Activated CD4-positive, alpha-beta T cell treated with anti-CD3 and anti-CD28 coated beads for 48 hours (primary cell): ENCODE measurements at places on chromosomes 6 and 20.

DNA sequence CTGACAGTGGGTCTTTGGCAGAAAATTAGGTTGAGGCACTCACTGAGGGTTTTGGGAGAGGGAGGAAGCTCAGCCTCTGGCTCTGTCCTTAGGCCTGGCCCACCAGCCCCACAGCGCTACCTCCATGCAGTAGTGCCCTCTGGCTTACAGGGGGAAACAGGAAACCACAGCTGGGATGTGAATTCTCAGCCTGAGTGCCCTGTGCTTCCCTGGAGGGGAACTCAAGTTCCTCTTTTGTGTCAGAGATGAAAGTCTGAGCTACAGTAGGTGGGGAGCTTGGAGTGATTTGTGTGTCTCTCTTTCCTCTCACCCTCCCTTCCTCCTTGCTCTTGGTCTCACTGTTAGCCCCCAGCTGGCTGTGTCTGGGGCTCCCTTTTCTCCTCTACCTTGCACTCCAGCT, 48.2 kb upstream of the BLCAP start:
- DNase-seq: no peak

- DNase-seq: peak; percentile 36
Observed at GRCh38 chr20:56359212-56360132, 698 bp downstream of the FAM210B start.

GRCh38 chr6:26243132-26243531, 121.9 kb upstream of the BTN3A2 start:
- DNase-seq: no peak

DNA sequence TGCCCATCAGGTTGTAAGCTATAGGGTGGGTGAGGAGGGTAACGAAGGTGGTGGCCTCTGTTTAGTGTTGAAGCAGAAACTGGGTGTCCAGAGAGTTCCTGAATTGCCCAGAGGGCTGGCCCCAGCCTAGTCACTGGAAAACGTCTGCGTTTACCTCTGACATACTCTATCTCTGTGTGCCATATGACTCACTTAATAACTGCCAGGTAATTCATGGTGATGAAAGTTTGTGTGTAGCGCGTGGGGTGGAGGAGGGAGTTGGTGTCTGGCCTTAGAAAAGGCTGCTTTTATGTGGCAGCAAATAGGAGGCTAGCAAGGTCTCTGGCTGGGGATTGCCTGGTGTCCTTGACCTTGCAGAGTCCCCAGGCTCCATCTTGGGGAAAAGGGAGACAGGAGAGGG, 47.3 kb downstream of the SLC35D3 start:
- no peak for DNase-seq

DNA sequence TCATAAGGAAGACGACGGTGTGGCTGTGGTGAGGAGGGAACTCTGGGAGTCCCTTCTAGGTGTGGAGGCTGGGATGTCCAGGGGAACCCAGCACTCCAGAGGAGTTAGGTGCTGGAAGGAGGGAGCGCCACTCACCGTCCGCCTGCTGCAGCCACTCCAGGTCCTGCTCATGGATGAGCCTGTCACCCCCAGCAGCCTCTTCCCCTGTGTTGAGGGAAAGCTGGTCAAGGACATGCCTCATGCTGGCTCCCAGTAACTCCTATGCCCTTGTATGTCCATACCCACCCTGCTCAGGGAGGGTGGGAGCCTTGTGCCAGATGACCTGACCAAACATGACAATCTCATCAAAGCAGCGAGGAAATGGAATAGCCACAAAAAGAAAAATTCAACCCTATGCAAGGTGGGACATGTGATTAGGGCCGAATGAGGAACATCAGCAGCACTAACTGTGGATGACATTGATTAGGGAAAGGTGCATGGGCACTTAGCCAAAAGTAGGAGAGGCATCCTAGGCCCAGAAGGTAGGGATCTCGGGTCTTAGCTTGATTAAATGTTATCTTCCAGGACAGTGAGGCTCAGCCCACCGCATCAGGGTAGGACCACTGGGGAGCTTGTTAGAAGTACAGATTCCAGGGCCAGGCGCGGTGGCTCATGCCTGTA, 3.0 kb downstream of the DNPH1 start:
- no peak for DNase-seq

DNA sequence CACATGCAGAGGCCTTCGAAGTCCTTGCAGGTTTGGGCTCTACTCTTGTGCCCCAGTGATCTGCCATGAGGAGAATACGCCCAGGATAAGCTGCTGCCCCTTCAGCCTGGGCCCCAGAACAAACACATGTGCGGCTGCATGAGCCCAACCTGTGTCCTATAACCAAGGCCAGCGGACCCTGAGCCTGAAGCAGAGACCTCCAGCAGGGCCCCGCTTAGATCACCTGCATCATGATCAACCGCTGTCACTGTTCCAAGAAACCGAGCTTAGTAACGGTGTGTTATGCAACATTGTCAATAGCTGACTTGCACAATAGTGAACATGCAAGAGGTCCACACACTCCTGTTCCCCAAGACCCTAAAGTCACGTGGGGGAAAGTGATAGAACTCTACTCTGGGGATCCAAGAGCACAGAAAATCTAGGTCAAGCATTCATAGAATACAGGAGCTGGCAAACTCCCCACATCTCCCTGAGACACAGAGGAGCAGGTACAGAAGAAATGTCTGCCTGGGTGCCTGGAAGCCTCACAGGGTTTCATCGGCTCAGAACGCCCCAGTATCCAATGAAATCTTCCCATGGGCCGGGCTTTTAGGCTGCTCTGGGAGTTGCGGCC, 136.2 kb downstream of the BMP7 start:
- no peak for DNase-seq

DNA sequence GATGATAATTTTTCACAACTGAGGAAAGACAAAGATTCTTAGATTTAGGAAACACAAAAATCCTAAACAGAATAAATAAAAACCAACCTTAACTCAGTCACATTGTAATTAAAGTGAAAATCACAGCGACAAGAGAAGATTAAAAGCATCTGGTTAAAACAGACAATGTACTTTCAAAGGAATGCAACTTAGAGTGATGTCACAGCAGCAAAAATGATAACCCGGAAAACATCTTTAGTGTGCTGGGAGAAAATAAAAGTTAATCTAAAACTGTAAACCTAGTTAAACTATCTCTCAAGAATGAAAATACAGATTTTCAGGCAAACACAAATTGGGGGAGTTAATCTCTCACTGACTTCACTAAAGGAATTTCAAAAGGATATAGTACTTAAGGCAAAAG, 76.8 kb upstream of the OGFRL1 start:
- no peak for DNase-seq

DNA sequence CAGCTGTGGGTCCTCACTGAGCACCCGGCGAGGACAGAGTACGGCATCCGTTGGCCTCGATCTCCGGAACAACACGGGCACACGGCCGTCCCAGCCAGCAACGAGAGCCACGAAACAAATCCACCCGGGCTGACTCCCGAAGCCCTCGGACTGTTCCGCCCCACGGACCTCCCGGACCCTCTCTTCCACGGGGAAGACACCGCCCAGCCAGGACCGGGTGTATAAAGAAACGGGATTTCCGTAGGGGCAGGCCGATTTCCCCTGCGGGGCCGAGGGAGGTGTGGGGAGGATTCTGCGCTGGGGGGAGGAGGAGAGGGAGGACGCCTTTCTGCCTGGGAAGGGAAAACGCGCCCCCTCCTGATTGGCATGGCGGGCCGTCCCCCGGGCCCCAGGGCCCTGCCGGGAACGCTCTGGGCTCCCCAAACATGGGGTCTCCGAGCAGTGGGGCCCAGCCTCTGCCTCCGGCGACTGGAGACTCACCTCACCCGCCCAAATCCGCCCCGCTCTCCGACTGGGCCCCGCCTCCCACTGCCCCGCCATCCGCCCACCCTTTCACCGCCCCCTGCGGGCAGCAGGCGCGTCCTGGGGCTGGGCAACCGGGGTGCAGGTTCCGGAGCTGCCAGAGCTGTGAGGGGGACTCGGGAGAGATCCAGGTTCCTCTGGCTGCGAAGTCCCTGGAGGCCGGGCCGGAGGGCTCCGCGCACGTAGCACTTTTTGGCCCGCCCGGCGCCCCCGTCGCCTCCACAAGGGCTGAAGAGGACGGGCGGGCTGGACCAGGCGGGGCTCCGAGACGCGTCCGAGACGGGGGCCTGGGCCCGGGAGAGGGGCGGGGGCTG, 679 bp upstream of the PPDPF start:
- peak; percentile 61 for DNase-seq
